ENCODE measurements at places on chromosomes 7 and 10.

GRCh38 chr10:14820010-14820774 is 17.6 kb downstream of the CDNF start:
- DNase-seq = no peak

DNA sequence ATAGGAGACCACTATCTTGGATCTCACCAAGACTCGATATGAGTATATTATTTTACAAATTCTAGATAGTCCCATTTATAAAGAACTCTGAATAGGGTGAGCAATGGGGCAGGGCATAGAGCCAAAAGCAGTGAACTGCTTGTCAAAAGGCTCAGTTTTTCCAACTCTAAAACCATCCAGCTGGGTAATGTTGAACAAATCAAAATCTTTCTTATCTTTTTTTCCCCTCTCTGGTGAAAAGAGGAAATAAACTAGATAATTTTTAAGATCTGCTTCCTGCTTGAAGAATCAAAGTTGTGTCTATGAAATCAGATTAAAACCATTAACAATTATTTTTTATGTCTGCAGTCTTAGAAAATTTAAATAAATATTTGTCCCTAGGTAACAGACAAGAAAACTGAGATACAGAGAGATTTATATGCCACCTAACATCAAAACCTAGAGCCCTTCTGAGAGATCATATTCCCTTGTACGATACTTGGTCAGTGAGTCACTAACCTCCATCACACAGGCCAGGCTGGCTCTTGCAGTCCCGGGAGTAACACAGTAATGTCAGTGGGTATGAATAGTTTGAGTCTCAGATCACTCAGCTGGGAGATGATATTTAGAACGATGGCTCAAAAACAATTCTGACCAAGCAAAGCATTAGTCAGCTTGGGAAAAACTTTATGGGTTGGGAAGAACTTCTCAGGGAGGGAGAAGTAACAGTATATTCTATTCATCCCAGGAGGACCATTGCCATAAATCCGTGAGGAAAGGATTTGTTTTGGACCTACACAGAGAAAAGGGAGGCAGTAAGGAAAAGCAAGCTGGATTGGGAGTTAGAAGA is 178.8 kb downstream of the REEP3 start:
- no peak for DNase-seq

DNA sequence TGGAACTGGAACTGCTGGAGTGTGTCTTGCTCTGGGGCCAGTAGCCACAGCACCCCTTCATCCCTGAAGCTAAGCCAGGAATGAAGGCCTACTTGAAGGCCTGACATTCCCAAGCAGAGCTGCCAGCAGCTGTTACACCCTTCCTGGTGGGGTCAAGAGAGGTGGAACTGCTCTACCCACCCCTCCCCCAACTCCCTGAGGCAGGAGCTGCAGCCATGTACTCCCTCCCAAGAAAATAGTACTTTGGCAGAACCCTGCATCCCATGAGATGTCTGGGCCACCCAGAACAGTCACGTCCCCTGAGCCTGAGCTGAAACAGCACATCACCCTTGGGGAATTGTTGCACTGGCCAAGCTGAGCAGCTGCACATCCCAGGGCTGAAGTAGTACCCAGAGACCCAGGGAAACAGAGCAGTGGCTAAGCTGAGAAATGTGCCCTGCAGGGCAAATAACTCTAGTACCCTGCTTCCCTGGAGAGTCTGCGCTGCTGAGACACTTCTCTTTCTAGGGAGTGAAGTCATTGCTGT is 63.4 kb upstream of the PLA2G12B start:
- DNase-seq = no peak

DNA sequence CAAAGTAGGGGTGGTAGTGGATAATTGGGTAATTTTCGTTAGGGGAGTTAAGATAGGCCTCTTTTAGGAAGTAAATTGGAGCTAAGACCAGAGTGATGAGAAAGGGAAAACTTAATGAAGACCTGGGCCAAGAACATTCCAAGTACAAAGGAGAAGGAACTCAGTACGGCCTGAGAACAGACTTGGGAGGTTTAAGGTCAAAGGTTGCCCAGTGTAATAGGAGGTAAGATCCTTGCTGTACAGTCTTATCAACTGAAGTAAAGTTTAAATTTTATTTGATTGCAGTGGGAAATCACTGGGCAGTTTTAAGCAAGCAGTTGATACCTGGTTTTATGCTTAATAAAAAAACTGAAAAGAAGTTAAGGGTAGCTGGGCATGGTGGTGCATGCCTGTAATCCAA is 76.4 kb downstream of the MPLKIP start:
- no peak for DNase-seq

GRCh38 chr10:70673043-70673928 is 980 bp downstream of the ADAMTS14 start:
- no peak for DNase-seq

Data from NCI-H345 (cell line).